ENCODE measurements at places on chromosomes 2 and 18.

- no peak for DNase-seq
Observed at GRCh38 chr2:148507970-148508369, 136.6 kb upstream of the EPC2 start.

- no peak for DNase-seq
Observed at GRCh38 chr2:172329416-172329773, 98.0 kb upstream of the ITGA6 start.

DNA sequence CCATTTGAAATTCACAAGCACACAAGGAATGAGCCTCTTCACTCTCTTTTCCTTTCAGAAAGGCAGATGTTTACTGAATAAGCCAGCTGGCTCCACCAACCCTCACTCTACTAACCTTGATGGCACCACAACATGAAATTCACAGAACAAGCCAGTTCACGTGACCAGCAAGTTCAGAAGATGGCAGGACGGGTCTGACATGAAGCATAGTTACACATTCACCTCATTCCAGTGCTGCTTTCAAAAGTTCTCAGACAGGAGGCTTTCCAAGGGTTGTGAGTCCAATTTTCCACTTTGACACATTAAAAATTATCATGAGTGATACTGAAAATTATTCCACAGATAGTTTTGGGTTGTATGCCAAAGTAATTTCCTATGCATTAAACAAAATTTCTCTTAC lies 74.2 kb upstream of the MBOAT2 start:
- no peak for DNase-seq

GRCh38 chr2:170818036-170818751 lies 1.5 kb downstream of the GAD1 start:
- DNase-seq, result no peak

- no peak for DNase-seq
Observed at GRCh38 chr2:219484343-219485200, 14.1 kb upstream of the GMPPA start.

DNA sequence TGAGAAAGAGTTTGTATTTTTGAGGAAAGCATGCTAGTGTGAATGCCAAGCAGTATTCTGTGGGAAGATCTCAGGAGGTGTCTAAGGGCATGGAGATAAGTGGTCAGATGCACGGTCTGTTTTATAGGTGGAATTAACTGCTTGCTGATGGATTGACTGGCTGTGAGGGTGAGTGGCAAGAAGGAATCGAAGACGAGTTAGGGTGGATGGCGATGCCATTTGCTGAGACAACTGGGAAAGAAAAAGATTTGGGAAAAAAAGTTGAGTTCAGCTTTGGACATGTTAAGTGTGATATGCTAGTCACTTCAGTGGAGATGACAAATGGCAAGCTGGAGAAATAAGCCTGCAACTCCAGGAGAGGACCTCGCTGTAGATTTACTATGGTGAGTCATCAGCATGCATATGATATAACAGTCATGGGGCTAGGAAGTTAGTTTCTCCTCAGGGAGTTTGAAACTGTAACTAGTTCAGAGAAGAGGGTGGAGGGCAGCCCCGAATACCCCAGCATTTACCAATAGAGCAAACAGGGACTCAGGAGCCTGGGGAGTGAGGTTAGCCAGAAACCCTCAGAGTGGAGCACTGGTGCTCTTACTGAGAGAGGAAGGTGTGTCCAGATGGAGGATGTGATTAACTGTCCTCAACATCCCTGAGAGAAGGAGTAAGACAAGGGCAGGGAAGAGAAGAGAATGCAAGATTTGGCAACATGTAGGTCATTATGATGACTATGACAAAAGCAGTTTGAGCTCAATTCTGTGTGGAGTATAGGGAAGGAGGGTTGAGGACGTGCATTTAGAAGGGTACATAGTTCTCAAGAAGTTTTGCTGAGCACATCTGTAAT lies 2.0 kb upstream of the HK2 start:
- no peak for DNase-seq
